Right atrium auricular region (tissue), 2 donors: ENCODE measurements at places on chromosomes 6 and 20.

DNA sequence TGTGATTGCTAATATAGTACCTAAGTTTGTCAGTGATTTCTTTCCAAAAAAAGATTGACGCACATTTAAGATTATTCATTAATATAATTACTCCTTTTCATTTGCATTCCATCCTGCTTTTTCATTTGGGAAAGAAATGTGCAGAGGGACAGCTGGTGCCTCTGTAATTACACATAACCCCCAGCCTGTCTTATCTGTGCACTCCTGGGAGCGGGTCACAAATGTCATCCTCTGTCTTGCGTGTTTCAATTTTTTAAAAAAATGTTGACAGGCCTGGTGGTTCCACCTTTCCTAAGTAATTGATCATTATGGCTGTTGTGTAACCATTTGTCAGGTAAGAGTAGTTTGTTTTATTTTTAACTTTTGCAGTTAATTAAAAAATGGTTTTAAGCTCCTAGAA, 92.7 kb downstream of the SLX4IP start:
- H3K4me1 ChIP-seq: no peaks in the 10 kb centered on the region
- H3K4me3 ChIP-seq: no peak overlapping the region
- no peak for DNase-seq

GRCh38 chr6:6590530-6590929, 2.0 kb downstream of the LY86 start:
- no peak for DNase-seq
- H3K36me3 ChIP-seq: no peaks in the 10 kb centered on the region
- H3K27me3 ChIP-seq: no peaks in the 10 kb centered on the region
- H3K4me1 ChIP-seq: peaks cover 19% of the 10 kb centered on the region
- no peak overlapping the region for H3K4me3 ChIP-seq
- H3K27ac ChIP-seq: no peak overlapping the region

DNA sequence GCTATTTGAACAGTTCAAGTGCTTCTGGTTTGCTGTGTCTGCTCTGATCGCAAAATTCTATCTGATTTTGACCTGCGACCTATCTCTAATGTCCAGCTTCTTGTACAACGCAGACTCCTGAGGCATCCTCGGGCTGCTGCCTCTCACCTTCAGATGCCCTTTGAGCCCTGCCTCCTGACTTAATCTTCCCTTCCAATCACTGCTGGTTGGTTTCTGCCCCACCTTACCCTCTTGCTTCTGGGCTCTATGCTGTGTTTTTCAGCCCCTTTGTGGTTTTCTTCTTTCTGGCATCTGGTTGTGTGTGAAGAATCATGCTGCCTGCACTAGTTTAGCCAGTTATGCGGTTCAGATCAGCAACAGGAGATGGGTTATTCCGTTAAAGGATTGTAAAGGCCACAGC, 131.2 kb upstream of the THEMIS start:
- no peaks in the 10 kb centered on the region for H3K4me1 ChIP-seq
- DNase-seq: no peak
- no peak overlapping the region for H3K27ac ChIP-seq
- no peak overlapping the region for H3K4me3 ChIP-seq

DNA sequence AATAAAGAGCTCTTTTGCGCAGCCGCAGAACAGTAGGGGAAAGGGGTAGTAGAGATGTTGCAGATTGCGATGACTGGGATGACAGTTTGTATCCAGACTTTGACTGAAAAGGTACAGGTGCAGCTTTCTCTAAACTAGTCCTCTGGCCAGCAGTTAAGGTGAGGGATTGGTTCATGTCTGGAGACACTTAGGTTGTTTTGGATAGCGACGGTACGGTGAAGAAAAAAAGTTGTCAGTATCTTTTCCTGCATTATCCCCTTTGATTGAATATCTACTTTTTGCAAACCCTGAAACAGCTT, 537 bp downstream of the PRR3 start:
- no peaks in the 10 kb centered on the region for H3K4me1 ChIP-seq
- no peaks in the 10 kb centered on the region for H3K27me3 ChIP-seq
- DNase-seq: no peak
- peak overlapping the region; percentile 99 for H3K27ac ChIP-seq

GRCh38 chr6:22145823-22146677, 150.8 kb downstream of the PRL start:
- H3K4me3 ChIP-seq: no peak overlapping the region
- peaks cover 59% of the 10 kb centered on the region for H3K4me1 ChIP-seq
- H3K36me3 ChIP-seq: no peaks in the 10 kb centered on the region
- no peak overlapping the region for H3K27ac ChIP-seq
- no peaks in the 10 kb centered on the region for H3K27me3 ChIP-seq

DNA sequence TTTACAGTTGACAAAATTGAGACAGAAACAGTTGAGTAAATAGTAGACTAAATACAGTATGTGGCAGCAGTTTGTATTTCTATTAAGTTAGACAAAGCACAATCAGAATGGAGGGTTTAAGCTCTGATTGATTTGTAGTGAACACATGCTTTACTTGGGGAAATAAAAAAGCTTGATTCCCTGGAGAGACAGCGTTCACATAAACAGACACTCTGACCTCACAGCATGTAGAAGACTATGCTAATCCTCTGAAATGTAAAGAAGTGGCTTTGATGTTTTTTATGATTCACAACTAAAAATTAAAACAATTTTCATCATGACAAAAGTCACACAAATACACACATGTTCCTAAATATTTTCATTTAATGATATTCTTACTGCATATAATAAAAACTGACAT, 126.9 kb upstream of the FAM83B start:
- H3K27me3 ChIP-seq: no peaks in the 10 kb centered on the region
- no peaks in the 10 kb centered on the region for H3K4me1 ChIP-seq
- H3K27ac ChIP-seq: no peak overlapping the region
- no peaks in the 10 kb centered on the region for H3K36me3 ChIP-seq

GRCh38 chr6:29892696-29893095, 49.6 kb upstream of the HLA-A start:
- no peaks in the 10 kb centered on the region for H3K27me3 ChIP-seq
- no peaks in the 10 kb centered on the region for H3K36me3 ChIP-seq
- no peak overlapping the region for H3K27ac ChIP-seq
- DNase-seq: no peak
- H3K4me3 ChIP-seq: no peak overlapping the region
- H3K4me1 ChIP-seq: no peaks in the 10 kb centered on the region

DNA sequence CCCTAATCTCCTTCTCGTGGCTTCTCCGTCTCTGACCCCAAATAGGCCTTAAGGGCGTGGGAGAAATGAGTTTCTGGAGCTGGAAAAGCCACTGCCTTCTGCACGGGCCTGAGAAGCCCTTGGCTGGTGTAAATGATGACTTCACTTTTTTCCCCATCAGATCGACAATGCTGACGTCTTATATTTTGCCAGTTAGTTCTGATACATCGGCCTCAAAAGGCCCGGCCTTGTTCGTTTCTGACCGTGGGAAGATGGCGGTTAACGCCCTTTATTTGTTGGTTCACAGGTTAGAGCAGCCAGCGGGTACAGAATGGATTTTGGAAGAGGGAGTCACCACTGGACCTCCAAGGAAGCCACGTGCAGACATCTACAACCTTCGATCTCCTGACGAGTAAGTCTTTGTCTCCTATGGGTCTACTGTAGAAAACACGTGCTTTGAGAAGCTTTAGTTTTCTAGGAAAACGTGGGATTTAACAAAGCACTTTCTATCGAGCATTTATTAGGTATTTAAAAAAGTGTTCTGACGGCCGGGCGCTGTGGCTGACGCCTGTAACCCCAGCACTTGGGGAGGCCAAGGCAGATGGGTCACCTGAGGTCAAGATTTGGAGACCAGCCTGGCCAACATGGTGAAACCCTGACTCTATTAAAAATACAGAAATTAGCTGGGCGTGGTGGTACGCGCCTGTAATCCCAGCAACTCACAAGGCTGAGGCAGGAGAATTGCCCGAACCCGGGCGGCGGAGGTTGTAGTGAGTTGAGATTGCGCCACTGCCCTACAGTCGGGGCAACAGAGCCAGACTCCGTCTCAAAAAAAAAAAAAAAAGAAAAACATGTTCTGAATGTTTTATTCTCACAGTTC, 1.2 kb upstream of the ZNFX1 start:
- peak overlapping the region; percentile 98 for H3K27ac ChIP-seq
- H3K27me3 ChIP-seq: no peaks in the 10 kb centered on the region
- no peaks in the 10 kb centered on the region for H3K4me1 ChIP-seq
- DNase-seq: no peak
